Stimulated activated CD8-positive, alpha-beta memory T cell treated with anti-CD3 and anti-CD28 coated beads, Interleukin-12 subunit alpha, Interleukin-12 subunit beta, amount 100 ng/mL, for 4 hours (primary cell): ENCODE measurements at places on chromosomes 3 and 15.

- no peak for DNase-seq
Observed at GRCh38 chr3:15151166-15151565, 52.2 kb upstream of the RBSN start.

- DNase-seq, result no peak
Observed at GRCh38 chr15:55515491-55515890, 7.5 kb upstream of the DNAAF4 start.

- no peak for DNase-seq
Observed at GRCh38 chr3:64813326-64813725, 125.5 kb upstream of the ADAMTS9 start.

GRCh38 chr3:153284282-153284938, 122.4 kb downstream of the RAP2B start:
- peak; percentile 8 for DNase-seq

DNA sequence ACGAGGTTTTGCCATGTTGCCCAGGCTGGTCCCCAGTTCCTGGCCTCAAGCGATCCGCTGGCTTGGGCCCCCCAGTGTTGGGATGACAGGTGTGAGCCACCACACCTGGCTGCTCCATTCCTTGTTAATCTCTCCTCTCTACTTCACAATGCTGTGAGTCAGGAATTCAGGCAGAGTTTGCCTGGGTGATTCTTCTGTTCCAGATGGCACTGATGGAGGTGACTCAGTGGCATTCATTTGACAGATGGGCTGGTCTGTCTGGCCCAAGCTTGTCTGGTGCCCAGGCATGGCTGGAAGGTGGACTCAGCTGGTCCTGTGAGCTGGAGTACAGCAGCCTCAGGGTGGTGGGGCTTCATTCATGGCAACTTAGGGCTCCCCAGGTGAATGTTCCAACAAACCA, 43.2 kb downstream of the SLC6A20 start:
- no peak for DNase-seq

- no peak for DNase-seq
Observed at GRCh38 chr3:158430448-158430847, 140.5 kb upstream of the MLF1 start.

- DNase-seq, result no peak
Observed at GRCh38 chr3:117356091-117356705, 646.6 kb downstream of the TUSC7 start.

GRCh38 chr3:186461141-186461540, 83.0 kb downstream of the CRYGS start:
- DNase-seq, result no peak

- DNase-seq, result no peak
Observed at GRCh38 chr3:192655628-192656027, 71.7 kb downstream of the FGF12 start.

GRCh38 chr3:170488802-170489201, 70.1 kb downstream of the CLDN11 start:
- DNase-seq, result no peak

GRCh38 chr3:101784855-101785613, 6.0 kb downstream of the NXPE3 start:
- no peak for DNase-seq

DNA sequence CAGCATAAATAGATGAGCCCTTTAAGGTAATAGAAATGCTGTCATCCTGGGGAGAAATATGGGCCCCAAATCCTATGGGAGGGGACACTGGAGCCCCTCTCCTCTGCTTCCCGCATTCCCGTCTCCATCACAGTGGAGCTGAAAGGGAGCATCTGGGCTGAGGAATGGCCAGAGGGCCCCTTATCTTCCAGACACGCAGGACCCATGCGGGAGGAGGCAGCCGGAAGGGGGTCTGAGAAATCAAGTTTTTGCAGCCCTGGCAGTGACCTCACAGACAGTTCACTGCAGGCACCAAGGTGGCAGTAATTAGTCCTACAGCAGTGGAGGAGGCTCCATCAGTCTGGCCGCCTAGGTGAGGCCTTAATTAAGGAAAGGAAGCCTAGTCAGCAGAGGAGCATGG, 80.2 kb downstream of the RAB11A start:
- DNase-seq, result no peak

GRCh38 chr3:87694678-87695077, 364.1 kb downstream of the CGGBP1 start:
- no peak for DNase-seq

DNA sequence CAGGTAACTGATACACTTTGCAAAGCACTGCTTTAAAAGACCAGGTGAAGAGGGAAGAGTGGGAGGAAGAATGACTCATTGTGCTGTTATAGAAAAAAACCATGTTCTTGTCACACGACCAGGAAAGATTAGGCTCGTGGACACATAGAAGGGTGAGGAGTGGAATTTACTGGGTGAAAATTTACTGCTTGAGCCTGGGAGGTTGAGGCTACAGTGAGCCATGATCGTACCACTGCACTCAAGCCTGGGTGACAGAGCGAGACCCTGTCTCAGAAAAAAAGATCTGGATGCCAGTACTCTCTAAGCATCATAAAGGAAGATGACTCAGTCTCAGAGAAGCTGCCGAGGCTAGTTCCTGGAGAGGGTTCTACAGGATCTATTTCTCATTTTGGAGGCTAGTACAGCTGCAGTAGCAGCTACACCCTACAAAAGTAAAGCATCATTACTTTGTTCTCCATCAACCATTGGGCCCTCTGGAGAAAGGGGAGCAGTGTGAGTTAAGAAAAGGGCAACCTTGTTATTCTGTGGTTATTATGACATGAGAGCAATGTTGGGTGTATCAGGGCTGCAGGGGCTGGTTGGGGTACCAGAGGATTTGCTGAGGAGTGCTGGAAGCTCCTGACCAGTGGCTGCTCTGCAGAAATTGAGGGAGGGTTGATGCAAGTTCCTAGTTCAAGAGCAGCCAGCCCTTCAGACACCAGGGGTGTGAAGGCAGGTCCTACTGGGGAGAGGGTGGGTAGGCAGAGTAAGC, 75.4 kb downstream of the CMTM8 start:
- no peak for DNase-seq

- no peak for DNase-seq
Observed at GRCh38 chr15:101498076-101498716, 8.7 kb upstream of the PCSK6 start.

GRCh38 chr3:8539419-8539818, 37.8 kb downstream of the LMCD1 start:
- no peak for DNase-seq

GRCh38 chr3:25252291-25252690, 175.8 kb upstream of the RARB start:
- no peak for DNase-seq

GRCh38 chr15:39564972-39565665, 15.8 kb upstream of the THBS1 start:
- no peak for DNase-seq

DNA sequence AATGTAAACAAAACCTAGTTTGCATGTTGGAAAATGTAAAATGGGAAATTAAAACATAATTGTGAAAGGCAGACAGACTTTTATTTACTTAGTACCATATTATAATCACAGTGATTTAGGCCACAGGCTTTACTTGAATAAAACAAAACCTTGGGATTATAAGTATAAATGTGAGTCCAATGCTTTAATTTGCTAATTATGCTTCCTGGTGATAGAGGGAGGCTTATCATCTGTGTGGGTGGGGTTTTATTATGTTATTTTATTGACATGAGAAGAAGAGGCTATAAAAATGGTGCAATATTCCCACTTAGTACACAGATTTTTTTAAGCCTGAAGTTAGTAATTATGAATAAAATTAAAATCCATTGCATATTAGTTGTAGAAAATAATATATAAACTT, 248.3 kb upstream of the TBL1XR1 start:
- no peak for DNase-seq

DNA sequence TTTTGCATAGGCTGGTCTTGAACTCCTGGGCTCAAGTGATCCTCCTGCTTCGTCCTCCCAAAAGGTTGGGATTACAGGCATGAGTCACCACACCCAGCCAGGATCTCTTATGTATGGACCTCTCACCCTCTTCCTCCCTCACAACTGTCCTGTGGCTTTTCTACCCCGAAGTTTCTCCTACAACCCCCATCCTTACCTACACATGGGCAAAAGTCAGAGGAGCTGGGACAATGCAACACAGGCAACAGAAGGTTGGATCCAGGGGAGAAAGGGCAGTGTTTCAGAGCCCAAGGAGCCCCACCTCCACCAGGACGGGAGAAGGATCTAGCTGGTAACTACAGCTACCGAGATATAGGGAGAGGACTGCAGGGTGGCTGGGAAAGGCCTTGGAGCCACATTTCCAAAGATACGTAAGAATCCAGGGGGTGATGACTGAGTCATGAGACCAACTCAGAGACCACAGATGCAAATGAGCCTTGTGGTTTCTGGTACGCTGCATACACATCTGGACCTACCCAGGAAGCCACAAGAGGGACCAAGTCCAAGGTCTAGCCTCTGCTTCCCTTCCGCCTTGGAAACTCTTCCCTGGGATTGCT, 13.6 kb downstream of the IGDCC4 start:
- no peak for DNase-seq

DNA sequence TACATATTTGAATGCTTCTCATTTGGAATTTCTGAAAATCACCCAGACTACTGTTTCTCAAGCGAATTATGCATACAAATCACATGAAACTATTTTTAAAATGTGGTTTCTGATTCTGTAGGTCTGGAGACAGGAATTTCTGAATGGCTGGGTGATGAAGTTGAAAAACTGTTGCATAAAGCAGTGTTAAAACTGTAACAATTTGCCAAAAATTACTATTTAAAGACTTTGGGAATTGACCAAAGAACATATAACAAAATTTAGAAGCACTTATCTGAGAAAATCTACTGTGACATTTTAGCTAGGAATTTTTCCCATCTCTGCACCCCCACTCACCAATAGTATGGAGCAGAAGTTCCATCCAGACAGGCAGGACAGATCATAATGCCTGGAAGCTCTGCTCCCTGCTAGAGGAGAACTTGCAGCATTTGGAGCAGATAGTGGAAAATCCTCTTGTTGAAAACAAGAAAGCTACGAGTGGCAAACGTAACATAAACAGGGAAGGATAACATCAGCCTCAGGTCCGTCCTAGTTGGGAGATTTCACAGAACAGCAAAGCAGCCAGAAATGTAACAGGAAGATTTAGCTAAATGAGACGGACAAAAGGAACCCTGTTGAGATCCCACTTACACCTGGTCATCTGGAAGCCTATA, 132.3 kb upstream of the MCTP2 start:
- no peak for DNase-seq

DNA sequence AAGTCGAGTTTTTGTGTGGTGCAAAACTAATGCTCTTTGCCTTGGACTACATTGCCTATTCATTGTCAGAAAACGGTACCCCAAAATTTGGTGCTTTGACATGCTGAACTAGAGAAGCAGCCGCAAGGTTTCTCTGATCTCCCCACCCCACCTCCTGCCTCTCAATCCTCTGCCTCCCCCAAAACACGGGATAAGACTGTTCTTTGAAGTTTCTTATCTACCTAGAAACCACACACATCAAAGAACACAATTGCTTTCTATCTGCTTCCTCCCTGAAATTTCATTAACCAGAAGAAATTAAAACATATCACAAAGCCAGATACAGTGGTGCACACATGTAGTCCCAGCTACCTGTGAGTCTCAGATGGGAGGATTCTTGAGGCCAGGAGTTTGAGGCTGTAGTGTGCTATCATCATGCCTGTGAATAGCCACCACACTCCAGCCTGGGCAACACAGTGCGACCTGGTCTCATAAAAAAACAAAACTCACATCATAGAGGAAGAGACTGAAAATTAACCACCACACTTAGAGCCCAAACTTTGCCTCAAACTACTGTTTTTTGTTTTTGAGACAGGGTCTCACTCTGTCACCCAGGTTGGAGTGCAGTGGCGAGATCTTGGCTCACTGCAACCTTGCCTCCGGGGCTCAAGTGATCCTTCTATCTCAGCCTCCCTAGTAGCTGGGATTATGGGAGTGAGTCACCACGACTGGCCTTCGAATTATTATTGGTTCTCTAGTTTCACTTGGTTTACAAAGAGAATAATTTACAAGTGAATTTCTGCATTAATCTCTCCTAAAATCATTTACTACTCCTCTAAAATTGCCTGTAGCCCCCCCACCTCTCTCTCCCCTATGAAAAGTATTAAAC, 2.7 kb upstream of the PCNP start:
- no peak for DNase-seq
